ENCODE measurements at places on chromosomes 7 and 10.

DNA sequence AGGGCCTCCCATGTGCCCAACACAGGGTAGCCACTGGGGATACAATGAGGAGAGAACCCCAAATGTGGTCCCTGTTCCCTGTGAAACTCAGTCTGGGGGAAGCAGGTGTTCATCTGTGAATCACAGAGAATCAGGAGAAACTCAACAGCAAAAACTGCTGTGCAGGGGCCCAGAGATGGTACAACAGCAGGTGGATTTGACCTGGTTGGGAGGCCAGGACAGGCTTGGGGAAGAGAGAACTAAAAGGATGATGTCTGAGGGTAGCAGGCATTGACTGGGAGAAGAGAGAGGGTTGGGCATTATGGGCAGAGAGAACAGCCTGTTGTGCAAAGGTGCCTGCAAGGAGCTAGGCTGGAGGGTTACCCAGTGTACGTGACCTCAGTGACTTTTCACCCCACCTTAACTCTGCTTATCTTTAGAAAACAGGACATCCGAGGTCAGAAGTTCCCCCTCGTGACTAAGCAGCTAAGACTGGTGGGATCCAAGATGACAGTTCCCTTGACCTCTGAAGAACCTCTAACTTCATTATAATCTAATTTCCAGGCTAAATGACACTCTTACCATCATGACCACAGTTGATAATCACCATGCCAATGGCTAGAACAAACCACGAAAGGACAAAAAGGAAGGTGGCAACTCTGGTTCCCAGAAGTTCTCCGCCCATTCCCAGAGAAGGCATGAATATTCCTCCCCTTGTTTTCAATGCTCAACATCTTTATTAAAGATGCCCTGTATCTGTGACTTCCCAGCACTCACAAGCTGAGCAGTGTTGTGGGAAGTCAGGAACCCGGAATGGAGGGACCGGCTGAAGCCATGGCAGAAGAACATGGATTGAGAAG lies 5.1 kb upstream of the ADAMTS14 start:
- DNase-seq: no peak

- DNase-seq: peak; percentile 53
These were observed 11.5 kb upstream of the DLD start for GRCh38 chr7:107879400-107880035.

- no peak for DNase-seq
These were observed 2.1 kb upstream of the CREM start for GRCh38 chr10:35124540-35124939.

GRCh38 chr10:113644185-113645120 lies 19.4 kb downstream of the NRAP start:
- no peak for DNase-seq

- DNase-seq: no peak
These were observed 50.0 kb upstream of the GTF2IRD1 start for GRCh38 chr7:74403521-74404387.

DNA sequence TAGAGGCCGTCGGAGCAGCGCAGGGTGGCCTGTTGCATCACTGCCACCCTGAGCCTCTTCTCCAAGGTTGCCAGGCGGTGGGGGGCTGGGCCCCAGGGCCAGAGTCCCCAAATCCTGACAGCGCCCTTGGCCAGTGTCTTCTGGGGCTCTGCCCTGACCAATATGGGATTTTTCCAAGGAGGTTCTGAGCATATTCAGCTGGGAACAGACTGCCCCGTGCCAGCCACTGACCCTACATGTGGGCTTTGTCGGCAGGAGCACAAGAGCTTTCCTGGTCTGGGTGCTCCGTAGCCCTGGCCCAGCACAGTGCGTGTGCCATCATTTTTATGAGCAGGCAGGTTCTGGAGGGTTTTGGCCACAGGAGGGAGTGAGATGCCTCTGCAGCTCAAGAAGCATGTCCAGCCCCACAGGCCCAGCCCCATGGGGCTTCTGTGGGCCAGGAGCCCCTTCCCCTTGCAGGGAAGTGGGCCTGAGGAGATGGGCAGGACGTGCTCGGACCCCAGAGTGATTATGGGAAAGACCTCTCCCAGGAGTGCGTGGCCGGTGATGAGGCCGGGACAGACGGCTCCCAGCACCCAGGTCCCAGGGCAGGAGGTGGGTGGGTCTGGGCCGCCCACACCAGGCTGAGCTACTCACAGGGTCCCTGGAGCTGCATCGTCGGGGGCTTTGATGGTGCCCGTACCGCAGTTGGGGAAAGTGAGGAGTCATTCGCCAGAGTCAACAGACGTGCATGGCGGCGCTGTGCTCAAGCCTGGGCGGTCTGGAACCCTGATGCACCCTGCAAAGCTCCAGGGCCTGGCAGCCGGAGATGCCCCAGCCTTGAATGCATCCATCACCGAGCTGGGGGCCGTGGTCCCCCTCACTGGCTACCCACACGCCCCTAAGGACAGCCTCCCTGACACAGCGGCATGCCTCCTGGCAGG lies 66.6 kb downstream of the PWWP2B start:
- DNase-seq: no peak

All from activated CD4-positive, alpha-beta T cell treated with anti-CD3 and anti-CD28 coated beads for 48 hours (primary cell).